ENCODE measurements at places on chromosomes 5 and 9.

GRCh38 chr5:41416336-41416735 lies 94.1 kb downstream of the PLCXD3 start:
- no peak for DNase-seq

GRCh38 chr9:34579104-34579807 lies 10.3 kb downstream of the CNTFR start:
- DNase-seq: peak; percentile 17

DNA sequence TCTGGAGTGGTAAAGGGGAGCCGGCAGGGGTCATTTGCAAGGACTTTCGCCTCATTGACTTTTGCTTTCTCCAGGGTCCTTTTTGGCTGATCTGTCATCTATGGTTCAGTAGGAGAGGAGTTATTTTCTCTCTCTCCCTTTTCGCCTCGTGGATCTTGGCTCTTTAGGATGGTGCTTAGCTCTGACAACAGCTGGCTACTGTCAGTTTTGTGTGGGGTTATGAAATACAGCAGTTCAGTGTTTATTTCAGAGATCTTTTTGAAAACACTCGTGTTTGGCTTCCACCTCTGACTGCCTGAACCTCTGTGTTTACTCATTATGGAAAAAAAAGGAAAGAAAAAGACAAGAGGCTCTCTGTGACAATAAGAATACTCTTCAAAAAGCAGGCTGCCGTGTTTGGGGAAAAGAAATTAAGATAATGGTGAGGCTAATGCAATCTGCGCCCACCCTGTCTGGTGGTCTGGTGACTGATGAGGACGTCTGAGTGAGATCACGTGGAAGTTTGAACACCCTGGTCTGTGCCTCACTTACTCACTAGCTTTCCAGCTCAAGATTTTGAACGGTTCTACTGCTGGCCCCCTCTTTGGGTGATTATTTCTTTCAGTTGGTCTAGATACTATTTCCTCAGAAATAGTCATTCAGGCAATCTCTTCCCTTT lies 567.7 kb downstream of the CAAP1 start:
- no peak for DNase-seq

- DNase-seq: no peak
Observed at GRCh38 chr5:135435467-135436330, 11.4 kb downstream of the DCANP1 start.

DNA sequence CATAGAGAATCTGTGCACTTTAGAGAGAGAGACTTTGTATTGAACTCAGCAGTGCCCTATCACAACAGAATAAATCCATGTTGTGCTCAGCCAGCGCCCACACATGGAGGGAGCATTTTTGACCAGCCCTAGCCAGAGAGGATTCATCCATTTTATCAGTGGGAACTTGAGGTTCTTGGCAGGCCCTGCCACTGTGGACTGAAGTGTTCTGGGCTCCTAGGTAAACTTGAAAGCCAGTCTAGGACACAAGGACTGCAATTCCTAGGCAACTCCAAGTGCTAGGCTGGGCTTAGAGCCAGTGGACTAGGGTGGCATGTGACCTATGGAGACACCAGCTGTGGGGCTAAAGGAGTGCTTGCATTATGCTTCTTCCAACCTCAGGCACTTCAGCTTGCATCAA lies 523.5 kb downstream of the CDH12 start:
- DNase-seq: no peak

DNA sequence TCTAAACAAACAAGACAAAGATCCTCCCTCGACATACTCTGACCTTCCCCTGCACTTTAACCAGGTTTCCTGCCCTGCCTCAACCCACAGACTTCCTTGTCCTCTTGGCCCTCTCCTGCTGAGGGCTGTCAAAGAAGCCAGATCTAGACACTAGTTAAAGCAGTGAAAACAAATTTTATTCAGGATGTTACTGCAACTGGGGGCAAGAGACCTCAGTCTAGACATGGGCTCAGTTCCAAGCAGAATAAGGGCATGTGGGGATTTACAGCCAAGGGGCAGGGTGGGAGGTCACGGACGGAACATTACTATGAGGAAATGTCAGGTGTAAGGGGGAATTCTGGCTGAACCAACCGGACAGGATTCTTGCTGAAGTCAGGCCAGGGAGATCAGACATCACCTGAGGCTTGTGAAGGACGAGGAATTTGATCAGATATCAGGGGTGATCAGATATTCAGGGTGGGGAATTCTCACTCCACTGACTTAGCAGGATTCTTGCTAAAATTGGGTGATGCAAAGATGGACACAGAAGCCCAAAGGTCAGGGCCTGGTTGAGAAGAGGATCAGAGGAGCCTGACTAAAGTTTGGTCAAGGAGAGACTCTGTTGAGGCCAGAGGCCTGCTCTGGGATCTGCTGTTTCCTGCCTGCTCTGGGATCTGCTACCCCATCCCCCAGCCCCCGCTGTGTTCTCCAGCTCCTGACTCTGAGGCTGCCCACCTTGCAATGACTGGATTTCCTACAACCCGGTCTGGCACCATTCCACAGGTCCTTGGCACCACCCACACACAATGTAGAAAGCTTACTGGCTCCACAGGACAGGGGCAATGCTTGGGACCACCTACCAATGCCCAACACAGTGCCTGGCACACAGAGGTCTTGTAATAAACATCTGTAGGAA lies 21.5 kb downstream of the GABBR2 start:
- no peak for DNase-seq

- no peak for DNase-seq
Observed at GRCh38 chr9:127022913-127023660, 99.3 kb downstream of the ANGPTL2 start.

DNA sequence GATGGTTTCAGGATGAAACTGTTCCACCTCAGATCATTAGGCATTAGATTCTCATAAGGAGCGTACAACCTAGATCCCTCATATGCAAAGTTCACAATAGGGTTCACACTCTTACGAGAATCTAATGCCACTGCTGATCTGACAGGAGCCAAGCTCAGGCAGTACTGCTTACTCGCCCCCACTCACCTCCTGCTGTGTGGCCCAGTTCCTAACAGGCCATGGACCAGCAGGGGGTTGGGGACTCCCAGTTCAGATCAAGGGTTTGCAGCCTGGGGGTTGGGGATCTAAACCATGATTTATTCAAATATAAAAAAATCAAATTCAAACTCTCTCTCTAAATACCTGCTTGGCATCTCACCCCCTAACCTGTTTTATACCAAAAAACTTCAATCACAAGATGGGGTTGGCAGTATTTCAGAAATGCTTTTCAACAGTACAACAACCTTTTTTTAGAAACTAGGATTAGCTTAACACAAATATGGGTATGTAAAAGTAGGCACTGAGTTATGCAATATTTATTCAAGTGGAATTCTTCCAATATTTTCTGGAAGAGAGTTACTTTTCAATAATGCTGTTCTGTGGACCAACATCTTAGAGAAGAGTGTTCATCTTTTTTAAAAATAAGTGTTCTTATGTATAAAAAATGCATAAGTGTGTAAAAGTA lies 30.1 kb upstream of the SLC12A2 start:
- no peak for DNase-seq

DNA sequence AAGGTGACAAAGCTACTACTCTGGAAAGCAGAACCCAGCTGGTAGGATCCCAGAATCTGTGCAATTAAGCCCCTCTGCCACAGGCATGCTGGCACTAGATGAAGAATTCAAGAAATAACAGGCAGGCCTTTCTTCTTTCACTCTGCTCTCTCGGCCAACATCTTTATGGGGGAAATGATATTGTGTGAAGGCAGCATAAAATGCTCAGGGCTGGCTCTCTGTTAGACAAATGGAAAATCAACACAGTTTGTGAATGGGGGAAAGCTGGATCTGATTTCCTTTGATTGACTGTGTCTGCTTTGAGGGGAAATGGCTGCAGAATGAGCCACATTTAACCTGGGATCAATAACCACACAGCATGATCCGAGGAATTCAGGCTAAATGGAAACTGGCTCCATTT lies 29.1 kb upstream of the AKNA start:
- no peak for DNase-seq

- DNase-seq: no peak
Observed at GRCh38 chr5:137699336-137700281, 36.3 kb downstream of the KLHL3 start.

- no peak for DNase-seq
Observed at GRCh38 chr9:4923580-4924544, 61.2 kb upstream of the JAK2 start.

DNA sequence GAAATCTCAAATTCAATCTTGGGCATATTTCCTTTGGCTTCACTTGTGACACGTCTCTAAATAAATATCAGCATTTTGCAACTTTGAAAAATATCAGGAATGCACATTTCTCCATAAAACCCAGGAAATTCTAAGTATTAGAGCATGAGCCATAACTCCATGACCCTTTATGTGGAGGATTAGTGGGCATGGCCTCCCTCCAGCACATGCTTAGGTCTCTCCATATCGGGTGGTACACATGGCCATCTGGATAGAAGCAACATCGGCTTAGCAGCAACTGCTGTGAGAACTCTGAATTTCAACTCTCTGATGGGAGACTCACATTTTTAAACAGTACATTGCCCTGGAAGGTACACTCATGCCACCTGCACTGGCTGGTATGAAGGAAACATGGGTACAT lies 73.7 kb upstream of the EGFLAM start:
- no peak for DNase-seq

DNA sequence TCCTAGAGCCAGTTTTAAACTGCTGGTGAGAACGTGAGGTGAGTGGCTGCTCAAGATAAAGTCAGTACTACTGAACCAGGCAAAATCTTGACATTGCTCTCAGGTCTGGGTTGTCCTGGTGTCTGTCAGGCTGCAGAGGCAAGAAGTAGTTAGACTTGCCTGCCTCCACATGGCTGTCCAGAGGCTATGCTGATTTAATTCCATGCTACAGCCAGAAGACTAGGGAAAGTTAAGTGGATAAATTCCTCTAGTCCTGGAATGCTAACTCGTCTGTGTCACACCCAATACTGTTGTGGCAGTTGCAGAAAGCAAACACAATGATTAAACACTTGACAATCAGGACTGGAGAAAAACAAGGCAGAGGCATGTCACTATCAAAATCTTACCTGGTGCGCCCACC lies 118.9 kb downstream of the ACER2 start:
- DNase-seq: no peak

GRCh38 chr5:151284392-151284967 lies 19.1 kb downstream of the SLC36A3 start:
- no peak for DNase-seq

DNA sequence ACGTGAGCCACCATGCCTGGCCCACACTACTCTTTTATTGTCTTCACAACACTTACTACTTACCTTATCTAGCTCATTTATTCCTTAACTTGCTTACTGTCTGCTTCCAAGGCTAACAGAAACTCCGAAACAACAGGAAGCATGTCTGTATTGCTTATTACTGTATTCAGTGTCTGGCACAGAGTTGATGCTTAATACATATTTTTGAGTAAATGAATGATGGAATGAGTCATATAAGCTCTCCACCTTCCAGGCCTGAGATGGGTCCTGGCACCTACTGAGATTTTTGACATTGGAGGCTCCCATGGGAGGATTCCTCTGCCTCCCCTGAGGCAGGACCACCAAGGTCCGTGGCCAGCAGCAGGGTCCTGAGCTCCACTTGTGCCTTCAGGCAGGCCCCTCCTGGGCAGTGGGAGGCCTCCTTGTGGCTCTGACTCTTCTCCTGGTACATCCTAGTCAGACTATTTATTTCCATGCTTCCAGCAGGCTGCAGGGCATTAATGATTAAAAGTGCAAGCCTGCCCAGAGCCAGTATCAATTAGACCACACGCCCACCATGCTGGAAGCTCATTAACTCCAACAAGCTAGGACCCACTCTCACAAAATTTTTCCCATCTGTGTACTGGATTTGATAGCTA lies 76.5 kb upstream of the CTNNA1 start:
- DNase-seq: no peak

DNA sequence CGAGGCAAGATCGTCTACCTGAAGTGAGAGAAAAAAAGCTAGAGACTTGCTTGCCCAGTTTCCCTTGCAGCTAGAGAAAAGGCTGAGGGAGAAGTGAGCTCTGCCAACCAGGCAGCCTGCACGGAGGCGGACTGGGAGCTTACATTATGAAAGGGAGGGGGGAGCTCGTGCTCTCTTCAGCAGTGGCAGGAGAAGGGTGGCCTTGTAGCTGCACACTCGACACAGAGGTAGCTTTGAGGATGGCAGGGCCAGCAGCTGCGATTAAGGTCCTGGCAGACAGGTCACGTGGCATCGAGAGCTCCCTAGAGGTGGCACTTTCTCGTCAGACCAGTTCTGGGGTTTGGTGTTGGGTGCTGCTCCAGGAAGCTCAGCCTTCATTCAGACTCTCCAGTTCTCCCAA lies 26.7 kb downstream of the APBA1 start:
- DNase-seq: peak; percentile 72

GRCh38 chr5:82149434-82149833 lies 128.7 kb downstream of the RPS23 start:
- DNase-seq: no peak

GRCh38 chr5:151659001-151659754 lies 27.5 kb downstream of the SPARC start:
- peak; percentile 58 for DNase-seq

GRCh38 chr5:91027405-91028139 lies 355.5 kb downstream of the ARRDC3 start:
- no peak for DNase-seq

GRCh38 chr9:75941066-75941465 lies 50.6 kb downstream of the PCSK5 start:
- no peak for DNase-seq

GRCh38 chr5:131672776-131673175 lies 37.7 kb upstream of the RAPGEF6 start:
- DNase-seq: no peak

Data from NCI-H1436 (cell line).